Type B pancreatic cell (in vitro differentiated cells): ENCODE measurements at places on chromosomes 2 and 18. TPM values are rescaled to one million over a fixed set of nuclear protein-coding genes. Genes with fewer than 3 reads are reported as not detected.

The ATIC gene
- 119 and 152 TPM in 2 replicates for total RNA-seq

DNA sequence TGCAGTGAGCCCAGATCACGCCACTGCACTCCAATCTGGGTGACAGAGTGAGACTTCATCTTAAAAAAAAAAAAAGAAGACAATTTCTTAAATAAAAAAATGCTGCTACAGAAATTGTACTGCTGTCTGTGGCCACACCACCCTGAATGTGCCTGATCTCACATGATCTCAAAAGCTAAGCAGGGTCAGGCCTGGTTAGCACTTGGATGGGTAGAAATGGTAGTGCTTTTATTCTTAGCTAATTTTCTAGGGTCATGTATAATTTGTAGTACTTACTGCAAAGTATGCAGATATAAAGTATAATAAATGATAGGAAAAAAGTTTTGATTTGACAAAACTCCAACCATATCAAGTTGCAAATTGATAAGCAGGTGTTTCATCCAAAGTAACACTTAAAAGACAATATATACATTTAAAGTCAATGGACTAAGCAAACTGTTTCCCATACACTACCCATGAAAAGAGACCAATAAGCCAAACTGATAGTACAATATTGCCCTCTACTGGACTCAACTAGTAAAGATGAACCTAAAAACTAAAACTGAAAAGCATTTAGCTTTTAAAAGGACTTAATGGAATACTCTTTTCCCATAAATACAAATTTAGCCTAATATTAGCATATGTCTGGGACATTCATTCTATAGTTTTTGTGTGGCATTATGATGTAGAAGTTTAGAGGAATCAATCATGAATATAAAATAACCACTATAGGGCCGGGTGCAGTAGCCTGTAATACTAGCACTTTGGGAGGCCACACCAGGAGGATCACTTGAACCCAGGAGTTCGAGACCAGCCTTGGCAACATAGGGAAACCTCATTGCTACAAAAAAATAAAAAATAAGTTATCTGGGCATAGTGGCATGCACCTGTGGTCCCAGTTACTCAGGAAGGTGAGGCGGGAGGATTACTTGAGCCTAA, 18.6 kb upstream of the PEX13 start:
- DNase-seq, result no peak

DNA sequence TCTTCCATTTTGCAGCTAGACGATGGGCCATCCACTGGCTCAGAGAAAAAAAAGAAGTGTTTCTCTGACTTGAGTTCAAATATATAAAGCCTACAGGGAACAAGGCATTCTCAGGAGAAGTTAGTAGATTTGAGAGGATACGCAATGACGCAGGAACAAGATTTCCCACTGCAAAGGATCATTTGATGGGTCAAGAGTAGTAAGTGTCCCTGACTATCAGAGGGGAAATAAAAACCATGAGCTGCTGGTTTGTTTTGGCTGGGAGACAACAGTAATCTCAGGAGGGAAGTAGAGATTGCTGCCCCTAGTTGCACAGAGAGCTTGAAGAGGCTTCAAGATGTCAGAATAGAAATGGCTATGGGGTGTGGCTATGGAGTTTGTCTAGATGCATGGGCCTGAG, 22.3 kb upstream of the MYO1B start:
- DNase-seq, result no peak

GRCh38 chr2:190410166-190410565, 2.0 kb downstream of the MFSD6 start:
- DNase-seq, result no peak

The WDFY1 gene
- 38.2 and 45.5 TPM in 2 replicates for total RNA-seq

- DNase-seq, result no peak
Observed at GRCh38 chr18:59286341-59286740, 13.1 kb upstream of the RAX start.

DNA sequence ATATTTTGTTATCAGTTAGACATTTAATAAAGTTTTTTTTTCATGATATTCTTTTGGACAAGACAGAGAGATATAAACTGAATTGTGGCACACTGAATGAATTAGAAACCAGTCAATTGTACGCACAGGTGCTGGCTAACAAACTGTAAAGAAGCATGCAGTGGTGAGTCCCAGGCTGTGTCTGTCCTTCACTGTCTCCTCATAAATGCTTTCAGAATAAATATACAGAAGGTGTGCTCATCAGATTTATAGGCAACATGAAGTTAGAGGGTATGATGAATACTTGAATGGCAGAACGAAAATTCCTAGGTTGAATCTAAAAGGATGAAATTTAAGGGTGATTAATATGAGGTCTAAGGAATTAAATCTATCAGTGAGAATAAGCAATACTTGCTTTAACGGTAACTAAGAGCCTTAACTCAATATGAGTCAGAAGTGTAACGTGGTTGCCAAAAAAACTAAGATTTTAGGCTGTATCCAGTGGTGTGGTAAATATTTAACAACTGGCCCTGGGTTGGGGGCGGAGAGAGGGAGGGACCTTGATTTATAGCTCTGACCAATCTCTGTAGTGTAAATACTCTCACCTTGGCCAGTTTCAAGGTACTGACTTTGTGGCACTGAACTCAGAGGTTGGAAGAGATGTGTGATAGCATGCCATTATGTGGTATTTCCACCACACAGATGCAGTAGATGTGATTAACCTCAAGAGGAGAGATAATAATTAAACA, 41.9 kb upstream of the AAK1 start:
- DNase-seq, result no peak

The CD28 gene
- 0.17 TPM in 1 of 2 replicates, not detected in the other for total RNA-seq

DNA sequence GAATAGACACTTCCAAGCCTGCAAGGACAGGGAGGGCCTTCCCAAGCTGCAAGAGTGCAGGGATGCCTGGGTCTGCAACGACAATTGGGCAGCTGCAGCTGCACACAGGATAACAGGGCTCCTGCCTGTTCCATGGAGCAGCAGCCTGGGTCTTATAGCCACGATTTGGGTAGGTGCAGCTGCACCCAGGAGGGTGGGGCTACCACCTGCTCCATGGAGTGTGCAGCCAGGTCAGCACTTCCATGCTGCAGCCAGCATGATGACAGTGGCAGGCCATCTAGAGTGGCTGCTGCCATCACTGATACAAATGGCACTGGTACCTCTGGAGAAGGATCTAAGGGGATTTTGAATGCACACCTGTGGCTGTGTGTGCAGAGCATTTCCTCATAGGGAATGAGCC, 528.5 kb downstream of the DSC3 start:
- no peak for DNase-seq

DNA sequence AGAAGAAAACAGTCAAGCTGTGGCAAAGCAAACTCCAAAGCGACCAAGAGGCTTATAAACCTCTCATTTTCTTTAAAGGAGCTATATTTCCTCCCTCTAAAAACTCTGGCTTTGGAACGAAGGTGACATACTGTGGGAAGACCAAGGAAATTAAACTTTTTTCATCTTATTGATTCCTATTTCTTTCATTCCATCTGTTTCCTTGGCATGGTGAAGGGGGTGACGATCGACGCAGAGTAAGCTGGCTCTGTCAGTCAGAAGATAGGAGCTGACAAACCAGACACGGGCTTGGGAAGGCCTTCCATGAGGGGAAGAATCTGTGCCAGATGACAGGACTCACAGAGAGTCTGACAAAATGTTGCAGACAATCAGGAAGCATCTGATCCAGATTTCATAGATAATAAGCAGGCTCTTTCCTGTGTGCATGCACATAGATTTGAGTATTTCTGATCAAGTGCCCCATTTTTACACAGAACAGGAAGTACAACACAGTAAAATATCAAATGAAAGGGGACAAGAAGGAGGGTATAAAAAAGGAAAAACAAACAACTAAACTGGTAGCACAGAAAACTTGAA, 261.7 kb downstream of the SATB2 start:
- no peak for DNase-seq

- DNase-seq, result no peak
Observed at GRCh38 chr2:39728941-39729351, 50.1 kb downstream of the THUMPD2 start.

DNA sequence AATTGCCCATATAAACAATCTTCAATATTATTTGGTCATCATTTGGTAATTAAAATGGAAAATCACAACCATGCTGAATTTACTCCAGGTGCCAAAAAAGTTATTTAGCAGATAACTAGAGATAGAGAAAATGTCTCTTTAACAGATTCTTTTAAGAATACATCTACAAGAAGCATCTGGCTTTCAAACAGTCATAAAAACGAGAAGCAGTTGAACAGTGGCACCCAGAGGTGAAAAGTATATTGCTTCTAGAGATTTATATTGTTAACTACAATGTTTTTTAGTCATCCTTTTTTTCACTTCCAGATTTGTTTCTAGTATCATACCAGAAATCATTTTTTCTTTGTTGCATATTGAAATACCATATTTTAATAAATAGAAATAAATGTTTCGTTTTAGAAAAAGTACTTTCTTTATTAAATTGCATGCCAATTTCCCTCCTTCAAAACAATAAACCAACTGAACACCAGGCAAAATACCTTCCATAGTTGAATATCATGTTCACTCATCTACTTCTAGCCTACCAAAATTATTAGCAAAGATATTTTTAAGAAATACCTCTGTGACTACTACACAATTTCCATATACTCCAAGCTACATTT, 65.4 kb upstream of the HNRNPA3 start:
- DNase-seq, result no peak

GRCh38 chr2:85861180-85861579, 27.6 kb downstream of the ST3GAL5 start:
- DNase-seq, result no peak

GRCh38 chr18:79902075-79902474, 49.4 kb downstream of the SLC66A2 start:
- no peak for DNase-seq

The HOXD12 gene
- not detected in 2 replicates for total RNA-seq

The SCYGR8 gene
- total RNA-seq, result not detected in 2 replicates

The EML6 gene
- 6.0 and 8.1 TPM in 2 replicates for total RNA-seq

The LHCGR gene
- total RNA-seq, result 0.40 and 0.92 TPM in 2 replicates

DNA sequence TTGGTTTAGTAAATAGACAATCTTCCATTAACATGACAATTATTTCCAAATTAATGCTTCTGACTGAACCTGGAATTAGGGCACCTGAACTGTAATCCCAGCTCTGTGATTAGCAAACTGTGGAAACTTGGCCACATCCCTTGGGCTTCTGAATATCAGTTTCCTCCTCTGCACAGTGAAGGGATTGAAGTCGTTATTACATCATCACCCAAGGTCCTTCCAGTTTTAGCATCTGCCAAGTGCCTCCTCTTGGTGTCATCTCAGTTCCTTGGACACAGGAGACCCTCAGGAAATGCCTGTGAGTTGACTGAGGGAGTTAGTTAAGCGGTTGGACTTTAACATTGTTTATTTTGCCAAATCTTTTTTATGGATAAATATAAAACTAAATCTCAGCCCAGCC, 64.8 kb downstream of the MOGAT1 start:
- no peak for DNase-seq

DNA sequence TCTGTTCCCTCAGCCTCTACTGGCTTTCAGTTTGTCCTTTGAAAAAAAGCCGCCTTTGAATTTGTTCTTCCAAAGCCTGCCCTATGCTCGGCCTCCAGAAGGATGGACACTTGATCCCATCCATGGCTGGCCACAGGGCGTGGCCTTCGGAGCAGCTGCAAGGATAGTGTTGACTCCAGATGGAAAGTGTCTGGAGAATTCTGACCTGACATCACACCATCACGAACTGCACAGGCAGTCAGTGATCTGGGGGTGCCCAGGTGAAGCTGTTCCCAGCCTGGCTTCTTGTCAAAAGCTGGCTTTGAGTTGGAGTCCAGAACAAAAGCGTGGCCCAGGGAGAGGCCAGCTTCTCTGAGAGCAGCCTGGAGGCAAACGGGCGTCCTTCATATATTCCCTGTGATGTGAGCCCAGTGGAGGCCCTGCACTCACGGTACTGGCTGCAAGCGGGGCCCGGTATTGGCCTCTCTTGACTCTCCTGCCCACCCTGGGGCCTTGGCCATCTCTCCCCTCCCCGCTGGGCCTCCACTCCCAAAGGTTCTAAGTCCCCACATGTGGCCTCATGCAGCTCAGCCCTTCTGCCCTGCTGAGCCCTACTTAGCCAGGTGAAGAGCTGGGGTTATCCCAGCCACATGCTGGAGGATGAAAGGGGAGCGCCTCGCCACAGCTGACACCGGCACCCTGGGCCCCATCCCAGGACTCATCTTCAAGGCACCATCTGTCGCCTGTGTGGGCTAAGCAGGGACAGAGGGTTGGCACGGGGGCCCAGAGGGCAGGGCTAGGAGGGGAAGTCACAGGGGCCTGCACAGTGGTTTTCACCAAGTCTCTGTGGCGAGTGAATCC, 20.4 kb upstream of the ATOH8 start:
- DNase-seq, result no peak

- DNase-seq, result no peak
Observed at GRCh38 chr2:100802066-100802465, 17.9 kb upstream of the NPAS2 start.

GRCh38 chr18:59629894-59630293, 67.3 kb downstream of the CCBE1 start:
- no peak for DNase-seq

DNA sequence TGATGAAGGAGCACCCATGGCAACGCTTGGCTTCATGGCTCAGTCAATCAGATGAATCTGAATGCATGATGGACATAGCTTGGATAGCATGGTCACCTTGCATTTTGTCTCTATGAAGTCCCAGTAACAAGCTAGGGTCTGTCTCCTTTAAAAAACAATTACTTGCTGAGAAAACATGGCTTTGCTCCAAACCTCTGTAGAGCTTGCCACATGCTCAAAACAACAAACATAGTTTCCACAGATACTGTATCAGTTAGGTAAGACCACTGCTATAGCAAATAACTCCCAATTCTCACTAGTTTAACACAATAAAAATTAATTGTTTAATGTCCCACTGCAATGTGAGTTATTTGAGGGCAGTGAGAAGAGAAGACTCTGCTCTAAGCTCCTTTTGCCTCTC, 401.0 kb downstream of the IRS1 start:
- no peak for DNase-seq

The RPIA gene
- 27.3 and 27.6 TPM in 2 replicates for total RNA-seq

The DNER gene
- total RNA-seq, result 2.6 and 15.9 TPM in 2 replicates

GRCh38 chr18:5162111-5162510, 34.9 kb downstream of the AKAIN1 start:
- DNase-seq, result no peak

DNA sequence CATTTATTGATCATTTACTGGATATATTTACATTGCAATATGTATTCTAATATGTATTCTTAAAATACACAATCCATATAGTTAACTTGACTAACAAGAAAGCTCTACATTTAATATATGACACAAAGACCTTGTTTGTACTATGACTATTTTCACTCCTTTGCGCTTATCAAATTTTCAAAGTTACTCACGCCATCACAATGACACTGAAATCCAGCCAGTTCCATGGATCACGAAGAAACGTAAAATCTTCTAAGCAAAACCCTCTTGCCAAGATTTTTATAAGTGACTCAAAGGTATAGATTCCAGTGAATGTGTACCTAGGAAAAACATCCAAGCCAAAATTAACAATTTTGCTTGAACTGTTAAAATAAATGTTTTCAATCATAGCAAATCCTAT, 39.6 kb downstream of the SCN3A start:
- no peak for DNase-seq

The ZNF892 gene
- 7.2 and 14.0 TPM in 2 replicates for total RNA-seq

DNA sequence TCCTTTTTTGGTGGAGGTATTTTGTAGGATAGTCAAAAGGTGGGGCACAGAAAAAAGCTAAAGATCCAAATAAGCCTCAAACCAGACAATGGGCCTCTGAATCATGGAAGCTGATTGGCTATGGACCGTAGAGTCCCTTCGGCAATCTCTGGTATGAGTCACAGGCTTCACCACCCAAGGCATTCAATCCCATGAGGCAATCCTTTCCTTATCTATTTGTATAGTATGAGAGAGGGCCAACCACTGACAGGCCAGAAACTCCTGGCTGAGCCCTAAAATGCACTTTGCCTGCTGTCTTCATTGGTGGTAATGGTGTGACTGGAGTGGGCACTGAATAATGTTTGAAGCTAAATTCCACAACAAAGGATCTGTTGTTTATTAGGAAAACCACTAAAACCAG, 38.7 kb upstream of the MEX3C start:
- no peak for DNase-seq

The STARD6 gene
- total RNA-seq, result not detected in 2 replicates
